T-helper 17 cell (primary cell): ENCODE measurements at places on chromosomes 12 and 14. TPM values are rescaled to one million over a fixed set of nuclear protein-coding genes. Genes with fewer than 3 reads are reported as not detected.

DNA sequence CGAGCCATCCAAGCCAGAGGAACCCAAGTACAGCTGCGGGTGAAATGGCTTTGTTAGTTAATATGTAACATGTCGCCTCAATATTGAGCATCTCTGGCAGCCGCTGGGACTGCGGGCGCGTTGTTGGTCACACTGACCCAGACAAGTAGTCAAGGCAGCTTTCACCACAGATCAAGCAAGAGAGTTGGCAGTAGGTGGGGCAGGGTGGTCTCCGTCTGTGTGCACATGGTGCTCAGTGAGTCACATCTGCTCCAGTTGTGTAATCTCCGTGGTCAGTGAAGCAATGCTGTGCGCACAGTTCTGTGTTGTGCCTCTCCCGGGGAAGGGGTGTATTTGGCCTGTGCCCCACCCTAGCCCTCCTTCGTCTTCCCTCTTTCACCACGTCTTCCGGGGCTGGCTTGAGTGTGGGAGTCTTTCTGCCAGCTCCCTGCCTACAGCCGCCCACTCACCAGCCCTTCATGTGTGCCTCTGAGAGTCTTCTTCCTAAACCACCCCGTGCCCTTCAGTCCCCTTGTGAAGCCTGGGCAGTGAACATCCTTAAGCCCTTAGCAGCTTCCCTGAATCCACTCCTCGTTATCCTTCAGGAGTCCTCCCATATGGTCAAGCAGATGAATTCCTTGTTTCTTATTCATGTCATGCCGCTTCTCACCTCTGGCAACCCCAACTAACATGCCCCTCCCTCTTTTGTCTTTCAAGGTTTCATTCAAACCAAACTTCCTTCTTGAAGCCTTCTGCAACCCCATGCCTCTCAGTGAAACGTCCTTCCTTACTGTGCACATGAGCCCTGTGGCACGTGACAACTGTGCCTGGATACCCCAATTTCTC, 242.1 kb downstream of the CACNA1C start:
- no peak for DNase-seq

DNA sequence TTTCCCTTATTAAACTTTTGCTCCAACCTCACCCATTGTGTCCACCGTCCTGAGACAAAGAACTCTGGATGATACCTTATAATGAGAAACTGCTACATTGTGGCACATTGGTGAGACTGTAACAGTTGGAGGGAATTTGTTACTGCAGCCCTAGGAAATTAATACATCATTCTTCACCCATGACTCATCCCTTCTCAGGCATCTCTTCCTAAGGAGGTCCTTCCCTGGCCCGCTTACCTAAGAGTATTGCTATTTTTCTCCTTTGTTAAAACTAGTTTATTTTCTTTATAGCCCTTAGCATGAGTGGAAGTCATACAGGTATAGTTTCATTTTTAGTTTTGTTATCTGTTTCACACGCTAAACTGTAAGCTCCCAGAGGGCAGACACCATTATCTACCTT, 87.1 kb downstream of the TMEM260 start:
- DNase-seq: no peak

DNA sequence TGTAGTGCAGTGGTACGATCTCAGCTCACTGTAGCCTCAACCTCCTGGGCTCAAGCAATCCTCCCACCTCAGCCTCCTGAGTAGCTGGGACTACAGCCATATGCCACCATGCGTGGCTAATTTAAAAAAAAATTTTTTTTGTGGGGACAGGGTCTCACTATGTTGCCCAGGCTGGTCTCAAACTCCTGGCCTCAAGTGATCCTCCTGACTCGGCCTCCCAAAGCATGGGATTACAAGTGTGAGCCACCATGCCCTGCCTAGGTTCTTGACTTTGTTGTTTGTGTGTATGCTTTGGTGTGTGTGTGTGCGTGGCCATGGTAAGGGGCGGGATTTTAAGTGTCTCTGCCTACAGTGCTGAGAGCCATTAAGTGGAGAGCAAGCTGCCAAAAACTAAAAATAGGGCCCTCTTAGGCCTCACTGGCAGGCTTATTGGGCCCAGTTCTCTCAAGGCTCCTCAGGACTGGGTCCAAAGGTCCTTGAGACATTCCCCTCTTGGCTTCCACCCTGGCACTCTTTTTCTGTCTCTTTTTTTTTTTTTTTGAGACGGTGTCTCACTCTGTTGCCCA, 5.1 kb downstream of the COX14 start:
- DNase-seq: no peak

DNA sequence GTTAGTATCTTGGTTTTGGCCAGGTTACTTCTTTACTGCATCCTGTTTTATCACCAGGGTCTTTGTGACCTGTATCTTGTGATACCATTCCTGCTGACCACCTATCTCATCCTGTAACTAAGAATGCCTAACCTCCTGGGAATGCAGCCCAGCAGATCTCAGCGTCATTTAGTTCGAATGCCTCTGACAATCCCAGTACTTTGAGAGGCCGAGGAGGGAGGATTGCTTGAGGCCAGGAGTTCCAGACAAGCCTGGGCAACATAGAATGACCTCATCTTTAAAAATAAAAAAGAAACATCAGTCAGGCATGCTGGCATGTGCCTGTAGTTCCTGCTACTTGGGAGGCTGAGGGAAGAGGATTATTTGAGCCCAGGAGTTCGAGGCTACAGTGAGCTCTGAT, 206.5 kb downstream of the SUDS3 start:
- DNase-seq: no peak

GRCh38 chr12:76945867-76946266, 67.0 kb upstream of the CSRP2 start:
- DNase-seq: no peak

DNA sequence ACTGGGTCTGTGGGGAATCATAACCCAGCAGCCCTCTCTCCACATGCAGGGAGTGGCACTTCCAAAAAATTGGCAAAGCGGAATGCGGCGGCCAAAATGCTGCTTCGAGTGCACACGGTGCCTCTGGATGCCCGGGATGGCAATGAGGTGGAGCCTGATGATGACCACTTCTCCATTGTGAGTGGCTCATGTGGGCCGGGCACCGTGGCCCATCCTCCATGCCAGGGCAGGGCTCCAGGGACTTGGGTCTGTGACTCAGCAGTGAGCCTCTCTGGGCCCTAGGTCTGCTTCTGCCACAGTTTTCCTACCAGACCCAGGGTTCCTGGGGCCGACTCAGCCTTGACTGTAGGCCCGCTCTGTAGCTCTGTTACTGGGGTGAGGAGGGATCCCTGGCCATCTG, 2.2 kb downstream of the NPFF start:
- DNase-seq: no peak

The PARP2 gene
- total RNA-seq: 18.1 TPM

DNA sequence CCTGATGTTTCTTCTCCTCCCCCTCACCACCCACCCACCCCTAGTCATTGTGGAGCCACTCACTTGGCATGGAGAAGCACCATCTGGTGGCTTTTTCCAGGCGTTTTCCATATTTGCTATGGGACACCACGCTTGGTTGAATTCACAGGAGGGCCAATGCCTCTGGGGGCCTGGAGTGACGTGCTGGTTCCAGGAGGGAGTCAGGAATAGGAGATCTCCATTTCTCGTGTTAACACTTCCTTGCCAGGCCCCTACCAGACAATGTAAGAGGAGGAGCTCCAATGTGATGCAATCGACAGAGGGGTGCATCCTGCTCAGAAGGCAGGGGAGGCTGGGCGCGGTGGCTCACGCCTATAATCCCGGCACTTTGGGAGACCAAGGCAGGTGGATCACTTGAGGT, 21.6 kb upstream of the TESC start:
- no peak for DNase-seq

- no peak for DNase-seq
Observed at GRCh38 chr12:121871467-121871866, 12.8 kb upstream of the HPD start.

DNA sequence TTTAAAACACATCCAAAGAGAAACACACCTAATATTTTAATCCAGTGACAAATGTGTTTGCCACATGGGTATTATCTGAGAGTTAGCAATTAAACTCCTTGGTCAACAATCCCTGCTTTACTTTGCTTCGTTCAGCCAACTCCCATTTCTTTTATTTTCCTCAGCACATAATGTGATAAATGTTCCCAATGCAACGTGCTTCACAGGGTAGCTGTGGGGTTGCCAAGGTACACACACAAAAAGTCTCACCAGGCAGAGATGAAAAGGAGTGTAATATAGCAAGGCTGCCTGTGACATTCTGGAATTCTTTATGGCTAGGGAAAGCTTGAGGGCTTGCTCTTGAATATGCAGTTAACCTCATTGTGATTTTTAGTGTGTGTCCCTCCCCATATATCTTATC, 208.0 kb upstream of the DIO2 start:
- no peak for DNase-seq

DNA sequence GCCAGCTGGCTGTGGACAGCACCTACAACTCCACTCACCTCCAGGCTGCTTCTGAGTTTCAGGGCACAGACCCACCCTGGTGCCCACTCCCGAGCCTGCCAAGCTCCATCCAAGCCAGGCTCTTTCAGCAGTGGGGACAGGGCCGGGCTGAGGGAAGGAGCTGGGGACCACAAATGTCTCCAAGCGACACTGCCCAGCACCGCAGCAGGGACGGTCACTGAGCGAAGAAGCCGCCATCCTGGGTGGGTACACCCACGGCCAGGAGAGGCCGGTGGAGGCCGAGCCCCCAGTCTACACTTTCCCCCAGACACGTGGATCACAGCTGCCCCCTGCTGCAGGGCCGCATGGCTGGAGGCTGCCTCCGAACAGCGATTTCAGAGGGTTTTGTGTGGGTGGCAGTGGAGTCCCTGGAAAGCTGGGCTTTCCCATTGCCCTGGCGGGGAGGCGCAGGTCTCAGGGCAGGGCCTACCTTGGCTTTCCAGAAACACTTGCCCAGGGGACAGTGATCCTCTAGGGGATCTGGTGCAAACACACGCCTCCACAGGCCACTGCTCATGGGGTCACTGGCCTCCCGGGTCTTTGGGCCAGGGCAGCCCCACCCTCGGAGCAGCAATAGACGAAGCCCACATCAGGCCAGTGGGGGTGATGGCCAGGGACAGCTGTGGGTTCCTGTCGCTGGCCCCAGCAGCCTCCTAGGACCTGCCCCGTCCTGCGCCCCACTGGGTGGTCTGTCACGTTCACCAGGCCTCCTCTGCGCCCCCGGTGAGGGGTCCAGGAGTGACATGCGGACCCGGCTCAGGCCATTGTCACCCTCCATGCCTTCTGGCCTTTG, 1.2 kb upstream of the GPR132 start:
- DNase-seq: no peak

DNA sequence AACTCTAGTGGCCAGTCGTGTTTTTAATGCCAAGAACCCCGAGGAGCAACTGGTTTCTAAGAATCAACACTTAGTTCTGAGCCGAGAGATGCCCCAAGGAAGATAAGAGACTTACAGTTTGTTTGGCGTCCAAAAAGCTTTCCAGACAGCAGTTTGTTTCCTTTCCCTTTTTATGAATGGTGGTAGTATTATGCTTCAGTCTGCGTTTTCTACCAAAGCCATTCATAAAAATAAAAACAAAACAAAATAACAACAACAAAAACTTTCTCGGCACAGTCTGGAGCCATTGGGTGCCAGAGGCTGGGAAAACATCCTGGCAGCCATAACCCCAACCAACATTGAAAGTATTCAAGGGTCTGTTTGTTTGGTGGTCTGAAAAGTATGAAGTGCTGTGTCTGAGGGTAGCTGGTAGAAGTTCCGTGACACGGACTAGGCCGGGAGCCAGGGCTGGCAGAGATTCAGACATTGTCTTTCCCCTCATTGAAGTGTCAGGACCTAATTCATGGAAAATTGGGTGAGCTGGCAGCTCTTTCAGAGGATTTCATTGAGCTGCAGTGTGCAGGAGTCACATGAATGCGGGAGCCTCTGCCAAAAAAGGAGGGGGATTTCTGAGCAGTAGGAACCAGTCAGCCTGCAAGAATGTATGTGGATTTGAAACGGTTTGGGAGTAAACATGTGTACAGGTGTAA, 124.2 kb downstream of the HMGA2 start:
- DNase-seq: no peak

The GPR68 gene
- total RNA-seq: 7.6 TPM

GRCh38 chr12:117680312-117680711, 288.5 kb downstream of the KSR2 start:
- no peak for DNase-seq

- no peak for DNase-seq
Observed at GRCh38 chr12:109036975-109037374, 15.4 kb upstream of the USP30 start.

DNA sequence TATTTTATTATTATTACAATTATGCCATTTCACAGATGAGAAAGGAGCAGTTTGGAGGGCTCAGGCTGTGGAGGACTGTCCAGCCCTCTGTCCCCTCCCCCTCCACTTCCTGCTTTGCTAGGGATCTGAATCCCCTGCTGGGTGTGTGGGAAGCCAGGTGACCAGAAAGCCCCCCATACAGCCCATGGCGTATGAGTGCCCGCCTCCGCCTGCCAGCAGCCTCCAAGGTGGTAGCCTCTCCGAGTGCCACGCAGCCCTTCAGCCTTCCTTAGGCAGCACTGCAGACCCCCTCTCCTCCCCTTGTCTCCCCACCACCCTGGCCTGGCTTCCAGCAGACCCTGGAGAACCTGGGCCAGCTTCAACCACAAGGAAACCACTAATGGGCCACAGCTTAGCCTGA, 12.6 kb downstream of the DTX1 start:
- DNase-seq: no peak

- DNase-seq: no peak
Observed at GRCh38 chr12:114882083-114882482, 198.1 kb upstream of the TBX3 start.

- no peak for DNase-seq
Observed at GRCh38 chr12:46379352-46379751, 6.8 kb upstream of the SLC38A2 start.

The SLC38A4 gene
- total RNA-seq: not detected

The MYF5 gene
- total RNA-seq: not detected

The TAS2R10 gene
- not detected for total RNA-seq
